ENCODE measurements at places on chromosomes 5 and 9.
A peak's percentile ranks its signal among the peaks of the same experiment; 100 is the strongest.

DNA sequence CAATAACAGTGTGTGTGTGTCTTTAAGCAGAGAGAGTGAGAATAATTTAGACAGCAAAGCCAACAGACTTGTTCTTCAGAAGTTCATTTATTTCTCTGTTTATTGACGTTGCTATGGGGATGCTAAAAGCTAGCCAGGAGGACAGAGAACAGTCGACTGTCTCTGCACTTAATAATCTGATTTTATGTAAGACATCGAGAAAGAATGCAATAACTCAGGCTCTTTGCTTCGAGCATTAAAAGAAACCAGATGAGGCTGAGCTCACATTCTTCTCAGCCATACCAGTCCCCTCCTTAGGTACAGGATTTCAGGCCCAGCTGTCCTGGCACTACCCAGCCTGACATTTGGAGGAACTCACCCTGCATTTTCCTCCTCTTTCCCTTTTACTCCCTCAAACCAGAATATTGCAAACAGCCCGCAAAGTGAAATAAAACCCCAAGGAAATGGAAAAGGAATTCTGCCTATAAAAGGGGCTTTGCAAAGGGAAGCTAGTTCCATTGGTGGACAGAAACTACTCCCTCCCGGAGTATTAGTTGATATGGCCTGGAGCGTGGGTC lies 44.5 kb upstream of the DPYSL3 start:
- DNase-seq = no peak

DNA sequence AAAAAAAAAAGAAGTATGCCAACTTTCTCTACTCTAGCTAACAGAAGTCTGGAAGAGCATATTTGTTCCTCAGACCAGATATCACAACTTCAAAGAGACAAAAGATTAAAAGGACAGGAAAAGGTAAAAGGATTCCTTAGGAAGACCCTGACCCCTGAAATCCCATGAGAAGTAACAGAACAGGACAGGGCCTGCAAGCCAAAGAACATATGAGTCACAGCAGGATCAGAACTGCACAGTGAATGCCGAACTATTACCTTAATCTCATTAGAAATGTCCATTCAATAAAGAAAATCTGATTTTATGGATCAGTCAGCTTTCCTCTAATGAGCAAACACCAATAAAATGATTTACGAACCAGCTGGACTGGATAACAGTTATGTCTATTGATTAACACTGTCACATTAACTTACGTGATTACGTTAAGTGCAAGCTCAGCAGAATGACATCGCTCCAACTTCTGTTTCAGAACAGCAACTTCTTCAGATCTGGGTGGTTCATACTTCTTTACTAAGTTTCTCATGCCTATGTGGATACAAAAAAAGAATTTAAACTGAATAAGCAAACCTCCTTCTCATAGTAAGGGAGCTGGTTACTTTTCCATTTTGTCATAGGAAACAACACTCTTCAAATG lies 13.6 kb downstream of the CCNH start:
- no peak for DNase-seq

- DNase-seq = no peak
These were observed 59.1 kb downstream of the DEPDC1B start for GRCh38 chr5:60640901-60641300.

DNA sequence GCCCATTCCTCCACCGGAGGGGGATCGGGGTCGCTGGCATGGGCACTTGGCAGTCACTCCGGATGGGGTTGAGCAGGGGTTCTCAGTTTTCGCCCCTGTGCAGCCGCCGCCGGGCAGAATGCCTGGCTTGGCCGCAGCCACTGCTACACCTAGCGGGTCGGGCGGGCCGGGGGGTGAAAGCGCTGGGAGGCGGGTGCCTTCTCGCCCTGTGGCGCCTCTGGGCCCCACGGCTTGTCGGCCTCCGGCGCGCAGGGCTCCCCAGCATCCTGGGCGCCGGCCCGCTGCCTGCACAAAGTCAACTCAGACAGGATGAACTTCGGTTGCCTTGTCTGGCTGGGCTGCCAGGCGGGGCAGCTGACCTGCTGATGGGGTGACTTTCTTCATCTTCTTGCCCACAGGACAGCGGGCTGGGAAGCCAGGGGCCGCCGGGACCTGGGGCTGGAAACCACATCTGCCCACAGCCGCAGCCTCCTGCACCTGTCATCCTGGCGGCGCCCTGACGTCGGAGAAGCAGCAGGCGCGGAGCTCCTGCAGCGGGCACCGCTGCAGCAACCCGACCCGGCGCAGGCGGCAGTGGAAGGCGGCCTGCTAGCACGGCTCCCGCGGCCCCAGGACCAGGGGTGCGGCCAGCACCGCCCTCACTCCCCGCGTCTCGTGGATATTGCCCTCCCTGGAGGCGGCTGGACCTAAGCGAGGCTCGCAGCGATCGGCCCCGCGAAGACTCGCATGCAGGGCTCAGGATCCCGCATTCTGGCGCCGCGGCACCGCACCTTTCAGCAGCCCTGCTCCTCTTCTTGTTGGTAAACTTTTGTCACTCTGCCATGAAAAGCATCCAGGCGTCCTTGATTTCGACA lies 1.3 kb upstream of the ANKRD18A start:
- peak; percentile 40 for DNase-seq

DNA sequence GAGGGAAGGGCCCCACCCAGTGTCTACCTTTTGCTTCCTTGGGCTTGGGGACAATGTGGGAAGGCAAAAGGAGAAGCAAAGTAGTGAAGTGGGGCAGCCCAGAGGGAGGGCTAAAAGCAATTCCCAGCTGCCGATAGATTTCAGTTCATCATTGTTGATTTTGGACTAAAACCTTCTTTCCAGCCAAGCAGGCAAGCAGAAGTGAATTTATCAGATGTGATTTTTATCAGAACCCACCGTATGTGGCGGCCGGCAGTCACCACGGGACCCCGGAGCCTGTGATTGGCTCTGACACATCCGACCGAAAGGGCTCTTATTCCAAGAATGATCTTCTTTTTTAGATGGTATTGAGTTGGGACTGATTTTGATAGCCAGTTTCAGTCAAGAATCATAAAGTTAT lies 559.9 kb downstream of the PSAT1 start:
- no peak for DNase-seq

- no peak for DNase-seq
These were observed 91.0 kb downstream of the GAS1 start for GRCh38 chr9:86856259-86856658.

DNA sequence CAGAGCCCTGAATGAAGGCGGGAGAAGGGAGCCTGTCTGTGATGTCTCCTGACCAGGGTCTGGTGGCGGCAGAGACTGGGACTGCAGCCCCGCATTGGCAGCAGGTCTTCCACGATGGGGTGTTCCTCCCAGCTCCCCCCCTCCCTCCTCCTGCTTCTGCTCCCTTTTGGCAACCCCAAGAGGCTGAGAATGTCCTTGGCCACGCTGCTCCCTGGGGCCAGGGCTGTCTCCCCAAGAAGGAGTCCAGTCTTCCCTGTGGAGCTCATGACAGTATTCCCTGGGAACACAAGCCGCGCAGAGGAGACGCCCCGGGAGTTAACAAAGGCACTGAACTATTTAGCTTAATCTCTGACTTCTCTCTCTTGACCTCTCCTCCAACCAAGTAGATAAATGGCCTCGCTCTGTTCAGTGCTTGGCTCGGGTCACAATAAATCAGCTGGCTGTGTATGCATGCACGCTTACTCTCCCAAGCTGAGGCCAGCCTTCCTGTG lies 84.0 kb upstream of the NEURL1B start:
- no peak for DNase-seq

GRCh38 chr5:154466671-154467070 lies 11.4 kb downstream of the HAND1 start:
- DNase-seq = no peak

GRCh38 chr5:170573660-170574059 lies 69.8 kb downstream of the KCNIP1 start:
- DNase-seq = no peak

DNA sequence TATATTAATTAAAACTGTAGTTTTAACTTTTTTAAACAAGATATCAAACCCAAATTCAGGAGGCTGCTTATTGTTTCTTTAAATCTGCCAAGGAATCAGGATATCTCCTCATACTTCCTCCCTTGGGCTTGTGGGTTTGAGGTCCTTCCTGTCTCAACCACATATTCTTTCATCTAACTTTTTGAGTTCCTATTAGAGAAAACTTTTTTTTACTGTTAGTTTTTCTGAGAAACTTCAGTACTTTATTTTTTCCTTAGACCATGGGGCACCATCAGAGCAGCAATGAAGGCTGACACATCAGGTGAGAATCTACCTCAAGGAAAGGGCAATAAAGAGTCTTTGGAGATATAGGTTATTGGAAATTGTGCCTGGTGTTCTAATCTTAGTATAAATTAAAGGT lies 56.7 kb downstream of the TSSK1B start:
- DNase-seq = peak; percentile 41

GRCh38 chr9:18720691-18721090 lies 246.7 kb downstream of the ADAMTSL1 start:
- no peak for DNase-seq

- no peak for DNase-seq
These were observed 304.1 kb downstream of the TRPM3 start for GRCh38 chr9:70817311-70817710.

DNA sequence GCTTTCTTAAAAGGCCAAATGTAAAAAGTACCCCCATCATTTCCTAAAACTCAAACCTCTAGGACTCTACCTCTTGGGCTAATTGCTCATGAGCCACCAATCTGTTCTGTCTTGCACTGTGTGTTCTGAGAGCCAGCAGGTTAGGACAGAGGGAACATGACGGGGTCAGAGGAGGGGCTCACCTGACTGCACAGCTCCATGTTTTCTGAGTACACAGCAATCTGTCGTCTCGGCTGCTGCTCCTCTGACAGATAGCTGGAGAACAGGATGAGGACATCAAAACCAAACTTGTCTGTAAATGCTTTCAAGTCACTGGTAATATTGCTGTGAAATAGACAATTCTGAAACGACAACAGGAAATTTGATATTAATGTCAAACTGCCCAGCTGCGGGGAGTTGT lies 50.9 kb upstream of the PCA3 start:
- no peak for DNase-seq

DNA sequence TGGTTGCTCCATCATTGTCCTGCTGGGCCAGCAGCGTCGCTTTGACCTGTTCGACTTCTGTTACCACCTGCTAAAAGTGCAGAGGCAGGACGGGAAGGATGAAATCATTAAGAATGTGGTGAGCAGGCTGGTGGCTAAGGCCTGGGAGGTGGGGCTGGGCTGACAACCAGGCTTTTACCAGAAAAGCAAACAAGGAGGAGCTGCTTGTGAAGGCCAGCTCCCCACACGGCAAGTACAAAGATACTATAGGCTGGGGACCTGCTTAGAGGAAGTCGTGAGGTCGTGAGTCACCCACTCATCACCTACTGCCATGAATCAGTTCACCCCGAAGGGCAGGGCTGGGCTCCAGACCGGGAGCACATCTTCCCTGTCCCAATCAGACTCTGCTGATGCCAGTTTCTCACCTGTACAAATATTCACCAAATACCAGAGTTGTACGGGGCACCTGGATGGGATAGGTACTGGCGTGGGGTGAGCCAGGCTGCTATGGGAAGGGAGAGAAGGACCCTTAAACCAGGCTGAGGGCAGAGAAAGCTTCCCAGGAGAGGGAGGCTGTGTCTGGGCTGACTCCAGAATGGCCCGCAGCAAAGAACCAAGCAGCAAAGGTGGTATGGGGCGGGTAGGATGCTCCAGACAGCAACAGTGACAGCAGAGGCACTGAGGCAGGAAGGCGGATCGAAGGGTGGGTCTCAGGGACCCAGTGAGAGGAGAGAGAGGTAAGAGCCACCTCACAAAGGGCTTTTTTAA lies 69.3 kb upstream of the NIPAL4 start:
- peak; percentile 37 for DNase-seq

- DNase-seq = no peak
These were observed 137.6 kb upstream of the LPCAT1 start for GRCh38 chr5:1661311-1661710.

- DNase-seq = no peak
These were observed 96.6 kb downstream of the DPYSL3 start for GRCh38 chr5:147413266-147413665.

GRCh38 chr9:87343816-87344430 lies 153.7 kb upstream of the DAPK1 start:
- no peak for DNase-seq

- DNase-seq = no peak
These were observed 221.4 kb upstream of the TRIM32 start for GRCh38 chr9:116465576-116466270.

DNA sequence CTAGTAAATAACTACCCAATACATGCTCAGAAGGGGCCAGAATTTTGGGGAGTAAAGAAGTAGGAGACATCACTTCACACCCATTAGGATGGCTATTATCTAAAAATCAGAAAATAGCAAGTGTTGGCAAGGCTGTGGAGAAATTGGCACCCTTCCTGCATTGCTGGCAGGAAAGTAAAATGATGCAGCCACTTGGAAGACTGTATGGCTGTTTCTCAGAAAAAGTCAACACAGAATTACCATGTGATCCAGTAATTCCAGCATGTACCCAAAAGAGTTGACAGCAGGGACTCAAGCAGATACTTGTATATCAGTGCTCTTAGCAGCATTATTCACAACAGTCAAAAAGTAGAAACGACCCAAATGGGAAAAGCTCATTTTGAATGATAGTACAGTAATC lies 107.6 kb downstream of the APBA1 start:
- no peak for DNase-seq

DNA sequence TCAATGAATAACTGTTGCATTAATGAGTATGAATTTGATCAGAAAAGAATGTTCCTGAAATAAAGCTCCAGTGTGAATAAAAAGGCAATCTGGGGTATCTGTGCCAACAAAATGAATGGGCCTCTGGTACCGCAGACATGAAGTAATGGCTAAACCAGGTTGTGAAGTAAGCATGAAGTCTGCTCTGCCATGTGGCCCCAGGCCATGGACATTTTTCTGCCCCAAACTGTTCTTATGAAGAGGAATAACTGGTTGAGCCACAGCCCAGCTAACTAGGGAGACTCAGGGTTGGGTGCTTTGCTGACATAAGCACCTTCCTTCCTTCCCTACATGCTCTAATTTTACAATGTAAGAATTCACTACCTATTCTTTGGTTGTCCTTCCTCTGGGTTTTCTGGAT lies 147.4 kb upstream of the LRRTM2 start:
- DNase-seq = no peak

- DNase-seq = no peak
These were observed 366.0 kb upstream of the TRPC7 start for GRCh38 chr5:136731241-136731900.

- no peak for DNase-seq
These were observed 37.4 kb downstream of the ELOVL7 start for GRCh38 chr5:60806591-60807243.

DNA sequence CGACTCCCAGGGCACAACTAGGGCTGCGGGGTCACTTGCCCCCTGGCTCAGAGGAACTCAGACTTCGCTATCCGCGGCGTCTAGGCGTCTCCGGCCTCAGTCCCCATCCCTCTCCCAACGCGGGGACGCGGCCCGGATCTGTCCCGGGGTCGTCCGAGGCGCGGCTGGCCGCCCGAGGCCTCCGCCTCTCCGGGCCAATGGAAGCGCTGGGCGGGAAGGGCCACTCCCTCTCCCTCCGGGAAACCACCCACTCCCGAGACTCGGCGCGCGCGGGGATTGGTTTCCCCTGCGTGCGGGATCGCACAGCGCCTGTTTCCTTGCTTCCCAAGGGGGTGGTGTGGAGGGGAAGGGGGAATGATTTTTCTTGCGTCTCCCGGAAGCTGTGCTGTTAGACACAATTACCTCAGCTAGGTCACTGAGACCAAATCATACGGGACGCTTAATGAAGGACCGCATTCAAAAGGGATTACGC lies 38.3 kb downstream of the NR2F1 start:
- DNase-seq = no peak

- no peak for DNase-seq
These were observed 32.3 kb downstream of the ACOT12 start for GRCh38 chr5:81361600-81361999.
